ENCODE measurements at places on chromosomes 16 and 17. TPM values are rescaled to one million over a fixed set of nuclear protein-coding genes. Genes with fewer than 3 reads are reported as not detected.
A peak's percentile ranks its signal among the peaks of the same experiment; 100 is the strongest.

DNA sequence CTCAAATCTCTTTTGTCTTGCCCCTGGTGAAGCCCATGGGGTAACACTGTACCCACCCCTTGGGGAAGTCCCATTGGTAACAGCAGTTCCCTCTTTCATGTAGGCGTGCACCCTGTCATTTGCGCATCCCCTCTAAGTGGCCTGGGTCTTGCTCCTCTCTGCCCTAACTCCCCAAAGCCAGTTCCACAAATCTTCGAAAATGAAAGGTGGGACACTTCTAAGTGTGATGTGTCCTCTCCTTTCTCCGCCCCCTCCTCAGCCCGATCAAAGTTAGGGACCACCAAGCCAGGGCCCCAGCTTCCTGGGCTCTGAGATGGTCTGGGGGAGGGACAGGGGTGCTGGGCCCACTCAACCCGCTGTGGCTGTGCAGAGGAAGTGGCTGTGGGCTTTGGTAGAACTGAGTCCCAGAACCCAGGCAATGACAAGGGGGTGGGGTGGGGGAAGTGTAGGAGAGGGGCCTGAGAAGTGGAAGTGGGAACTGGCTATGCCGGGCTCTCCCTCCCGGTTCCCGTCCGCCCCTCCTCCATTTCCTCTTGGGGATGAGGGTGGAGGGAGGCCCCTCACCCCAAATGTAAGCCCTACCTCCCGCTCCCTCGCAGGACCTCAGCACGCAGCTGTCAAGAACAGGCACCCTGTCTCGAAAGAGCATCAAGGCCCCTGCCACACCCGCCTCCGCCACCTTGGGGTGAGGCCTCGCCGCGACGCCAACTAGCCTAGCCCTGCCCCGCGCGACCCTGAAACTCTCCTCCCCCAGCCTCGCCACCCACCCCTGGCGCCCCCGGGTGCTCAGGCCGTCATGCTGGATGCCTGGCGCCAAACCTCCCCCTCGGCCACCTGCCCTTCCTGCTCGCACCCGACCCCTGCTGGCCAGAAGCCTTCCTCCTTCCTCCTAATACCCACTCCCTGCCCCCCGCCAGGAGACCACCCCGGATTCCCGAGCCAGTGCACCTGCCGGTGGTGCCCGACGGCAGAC, 8.7 kb downstream of the ABI3 start:
- peak; percentile 76 for DNase-seq

DNA sequence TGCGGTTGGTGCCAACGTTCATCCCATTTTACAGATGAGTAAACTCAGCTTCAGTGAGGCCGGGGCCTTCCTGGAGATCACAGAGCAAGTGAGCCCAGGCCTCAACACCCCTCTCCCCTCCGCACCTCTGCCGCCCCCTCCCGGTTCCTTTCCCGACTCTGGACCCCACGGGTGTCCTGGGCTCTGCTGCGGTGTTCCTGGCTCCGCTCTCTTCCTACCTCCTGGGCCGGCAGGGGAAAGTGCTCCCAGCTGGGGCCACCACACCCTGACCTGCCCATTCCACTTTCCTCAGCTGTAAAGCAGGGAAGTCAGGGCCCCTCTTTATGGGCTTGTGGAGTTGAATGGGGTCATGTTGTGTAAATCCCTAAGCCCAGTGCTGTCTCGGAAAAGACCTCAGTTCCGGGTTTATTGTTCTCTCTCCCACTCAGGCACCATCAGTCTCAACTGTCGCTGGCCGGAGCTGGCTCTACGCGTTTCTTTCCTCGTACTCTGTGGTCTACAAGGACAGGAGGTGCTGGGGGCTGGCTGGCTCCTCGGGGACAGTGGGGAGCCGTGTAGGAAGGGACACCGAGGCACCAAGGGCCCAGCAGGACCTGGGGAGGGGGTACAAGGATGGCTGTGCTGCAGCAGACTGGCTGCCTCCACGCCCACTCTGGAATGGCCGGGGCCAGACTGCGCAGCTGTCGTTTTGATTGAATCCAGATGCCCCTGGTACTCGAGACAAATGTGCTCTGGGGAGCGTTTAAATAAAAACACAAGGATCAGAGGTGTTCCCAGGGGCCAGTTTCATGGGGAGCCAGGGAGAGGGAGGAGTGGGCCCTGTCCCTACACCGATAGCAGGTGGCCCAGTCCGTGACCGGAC, 21.7 kb upstream of the ACSF3 start:
- no peak for DNase-seq

DNA sequence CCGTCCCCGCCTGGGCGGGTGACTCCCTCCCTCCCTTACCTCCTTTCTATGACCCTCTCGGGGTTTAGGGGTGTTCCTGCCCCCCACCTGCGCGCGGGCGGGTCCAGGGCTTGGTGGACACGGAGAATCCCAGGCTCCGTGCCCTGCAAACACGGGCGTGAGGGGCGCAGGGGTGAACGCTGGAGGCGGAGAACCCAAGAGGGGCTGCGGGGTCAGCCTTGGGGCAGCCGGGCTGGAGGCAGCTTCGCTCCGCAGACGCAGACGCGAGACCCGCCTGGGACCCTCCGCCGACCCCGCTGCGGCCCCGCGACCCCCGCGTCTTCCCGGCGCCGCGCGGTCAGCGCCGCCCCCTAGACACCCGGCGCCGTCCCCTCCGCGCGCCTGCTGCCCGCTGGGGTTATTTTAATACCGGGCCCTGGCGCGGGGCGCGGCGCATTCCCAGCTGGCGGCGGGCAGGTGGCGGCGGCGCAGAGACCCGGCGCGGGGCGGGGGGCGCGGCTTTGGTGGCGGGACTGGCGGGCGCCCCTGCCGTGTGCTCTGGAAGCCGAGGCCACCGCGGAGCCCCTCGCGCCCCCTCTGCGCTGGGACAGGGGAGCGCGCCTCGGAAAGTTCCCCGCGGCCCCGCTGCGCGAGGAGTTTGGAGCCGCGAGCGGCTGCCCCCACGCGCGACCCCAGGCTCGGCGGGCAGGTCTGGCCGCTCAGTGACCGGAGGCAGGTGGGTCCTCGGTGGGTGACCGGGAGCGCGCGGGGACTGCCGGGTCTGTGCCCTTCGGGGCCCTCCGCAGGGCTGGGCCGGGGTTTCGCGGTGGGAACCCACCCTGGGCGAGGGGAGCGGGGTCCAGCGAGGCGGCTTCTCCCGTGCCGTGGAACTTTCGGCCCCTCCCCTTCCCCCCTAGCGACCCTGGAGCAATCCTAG, at the start of gene UTS2R:
Gene UTS2R, plus strand, starts transcription at position 433 of the 916 bp plus-strand sequence. CDS start 2,560 bp downstream, outside the sequence.
- DNase-seq: no peak

DNA sequence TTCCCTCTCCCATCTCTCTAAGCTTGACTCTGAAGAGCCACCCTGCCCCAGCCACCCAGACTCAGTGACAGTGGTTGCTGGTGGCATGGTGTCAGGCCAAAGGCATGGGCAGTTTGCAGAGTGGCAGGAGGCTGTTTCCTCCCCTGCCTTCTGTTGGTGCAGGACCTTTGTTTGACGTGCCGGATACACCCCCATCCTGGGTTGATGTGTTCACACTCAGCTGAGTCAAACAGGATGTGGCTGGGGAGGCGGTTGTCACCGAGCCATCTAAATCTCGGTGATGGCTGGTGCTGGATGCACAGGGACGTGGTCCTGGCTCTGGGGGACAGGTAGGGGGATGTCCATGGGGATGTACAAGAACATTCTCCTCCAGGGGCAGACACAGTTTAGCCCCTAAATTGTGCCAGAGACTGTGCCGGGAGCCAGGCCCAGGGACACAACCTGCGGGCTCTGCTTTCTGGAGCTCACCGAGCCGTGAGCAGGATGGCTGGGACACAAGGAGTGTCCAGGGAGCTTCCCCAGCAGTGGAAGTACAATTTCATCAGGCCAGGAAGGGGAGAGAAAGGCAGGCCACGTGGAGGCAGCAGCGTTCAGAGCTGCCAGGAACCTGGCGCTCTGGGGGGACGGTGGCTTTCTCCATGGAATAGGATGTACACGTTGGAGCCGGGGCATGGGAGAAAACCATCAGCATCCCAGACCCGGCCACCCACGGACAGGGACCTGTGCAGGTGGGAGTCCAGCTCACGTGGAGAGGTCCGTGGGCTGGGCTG, 264.2 kb downstream of the SEC14L1 start:
- peak; percentile 60 for DNase-seq

DNA sequence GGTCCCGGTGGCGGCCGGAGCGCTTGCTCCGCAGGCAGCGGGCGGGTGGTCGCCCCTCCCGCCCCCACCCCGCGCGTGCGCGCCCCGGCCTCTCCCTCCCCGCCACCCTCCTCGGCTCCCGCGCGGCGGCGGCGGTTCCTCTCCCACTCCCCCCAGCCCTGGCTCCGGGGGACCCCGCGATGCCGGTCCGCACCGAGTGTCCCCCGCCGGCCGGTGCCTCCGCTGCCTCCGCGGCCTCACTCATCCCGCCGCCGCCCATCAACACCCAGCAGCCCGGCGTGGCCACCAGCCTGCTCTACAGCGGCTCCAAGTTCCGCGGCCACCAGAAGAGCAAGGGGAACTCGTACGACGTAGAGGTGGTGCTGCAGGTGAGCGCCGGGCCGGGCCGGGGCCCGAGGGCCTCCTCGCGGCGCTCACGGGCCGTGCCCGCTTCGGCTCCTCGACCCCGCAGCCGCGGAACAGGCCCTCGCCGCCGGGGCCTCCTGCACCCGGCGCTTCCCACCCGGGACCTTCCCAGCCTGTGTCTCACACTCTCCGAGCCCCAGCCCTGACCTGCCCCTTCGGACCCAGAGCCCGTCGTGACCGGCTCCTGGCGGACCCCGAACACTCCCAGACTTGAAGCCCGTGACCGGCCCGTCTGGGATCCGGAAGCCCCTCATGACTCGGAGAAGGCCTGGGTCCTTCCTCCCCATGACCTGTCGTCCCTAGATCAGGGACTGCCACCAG, 490 bp downstream of the GID4 start:
- no peak for DNase-seq

DNA sequence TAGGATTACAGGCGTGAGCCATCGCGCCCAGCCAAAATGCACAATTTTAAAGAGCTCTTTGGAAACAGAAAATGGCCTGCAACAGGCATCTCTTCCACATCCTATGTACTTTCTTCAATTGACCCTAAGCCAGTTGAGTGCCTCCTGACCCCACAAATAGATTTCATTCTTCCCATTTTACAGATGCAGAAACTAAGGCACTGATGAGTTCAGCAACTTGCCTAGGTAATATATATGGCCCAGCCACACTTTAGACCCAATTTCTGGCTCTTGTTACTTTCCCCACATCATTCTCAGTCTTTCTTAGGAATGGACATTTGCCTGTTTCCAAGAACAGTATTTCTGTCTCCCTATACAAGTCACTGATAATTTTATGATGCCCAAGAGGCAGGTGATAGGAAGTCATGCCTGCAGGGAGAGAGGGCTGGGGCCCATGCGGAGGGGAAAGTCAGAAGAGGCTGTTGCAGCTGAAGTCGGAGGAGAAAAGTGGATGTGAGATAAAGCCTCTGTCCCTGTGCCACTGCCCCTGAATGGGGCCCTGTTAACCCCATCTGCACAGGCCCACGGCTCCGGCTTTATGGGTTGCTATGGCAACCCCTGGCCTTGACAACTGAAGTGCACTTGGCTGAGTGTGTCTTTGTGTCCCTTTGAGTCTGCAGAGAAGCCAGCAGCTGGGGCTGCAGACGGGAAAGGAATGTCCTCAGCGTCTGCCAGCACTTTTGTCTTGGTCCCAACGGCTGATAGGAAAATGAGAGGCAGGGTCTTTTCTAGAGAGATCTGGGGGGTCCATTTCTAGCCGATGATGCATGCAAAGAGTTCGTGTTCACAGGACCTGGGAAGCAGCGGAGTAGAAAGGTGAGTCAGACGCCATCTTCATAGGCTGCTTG, 45.9 kb downstream of the ABAT start:
- no peak for DNase-seq

DNA sequence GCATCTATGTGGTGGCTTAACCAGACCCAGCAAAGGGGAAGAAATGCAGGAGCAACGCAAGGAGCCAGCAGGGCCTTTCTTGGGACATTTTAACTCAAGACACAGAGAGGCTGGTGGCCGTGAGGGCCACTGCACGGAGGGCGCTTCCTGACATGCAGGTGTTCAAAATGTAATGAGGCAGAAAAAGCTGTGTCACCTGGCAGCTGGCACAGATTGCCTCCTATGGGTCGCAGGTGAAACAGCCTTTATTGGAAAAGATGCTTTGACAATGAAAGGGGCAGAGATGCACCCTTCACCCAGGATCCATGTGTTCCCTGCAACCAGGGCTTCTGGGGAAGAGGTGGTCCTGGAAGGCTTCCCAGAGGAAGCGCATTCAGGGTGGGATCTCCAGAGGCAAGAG, 219.3 kb downstream of the XYLT1 start:
- DNase-seq: no peak

DNA sequence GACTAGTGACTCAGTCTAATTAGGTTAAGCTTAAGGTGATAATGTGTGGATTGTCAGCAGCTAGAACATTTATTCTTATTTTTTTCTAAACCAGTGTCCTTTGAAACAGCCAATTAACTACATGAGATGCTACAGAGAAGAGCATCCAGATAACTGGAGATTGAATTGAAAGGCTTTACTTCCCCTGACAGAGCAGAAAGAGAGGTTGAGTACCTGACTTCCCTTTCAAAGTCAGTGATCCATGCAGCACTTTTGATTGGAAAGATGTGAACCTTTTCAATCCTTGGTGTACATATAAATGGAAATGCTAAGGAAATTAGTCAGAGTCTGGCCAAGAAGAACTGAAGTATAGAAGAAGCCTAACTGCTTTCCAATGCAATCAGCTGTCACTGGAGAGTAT, 653.8 kb downstream of the CDH8 start:
- no peak for DNase-seq

DNA sequence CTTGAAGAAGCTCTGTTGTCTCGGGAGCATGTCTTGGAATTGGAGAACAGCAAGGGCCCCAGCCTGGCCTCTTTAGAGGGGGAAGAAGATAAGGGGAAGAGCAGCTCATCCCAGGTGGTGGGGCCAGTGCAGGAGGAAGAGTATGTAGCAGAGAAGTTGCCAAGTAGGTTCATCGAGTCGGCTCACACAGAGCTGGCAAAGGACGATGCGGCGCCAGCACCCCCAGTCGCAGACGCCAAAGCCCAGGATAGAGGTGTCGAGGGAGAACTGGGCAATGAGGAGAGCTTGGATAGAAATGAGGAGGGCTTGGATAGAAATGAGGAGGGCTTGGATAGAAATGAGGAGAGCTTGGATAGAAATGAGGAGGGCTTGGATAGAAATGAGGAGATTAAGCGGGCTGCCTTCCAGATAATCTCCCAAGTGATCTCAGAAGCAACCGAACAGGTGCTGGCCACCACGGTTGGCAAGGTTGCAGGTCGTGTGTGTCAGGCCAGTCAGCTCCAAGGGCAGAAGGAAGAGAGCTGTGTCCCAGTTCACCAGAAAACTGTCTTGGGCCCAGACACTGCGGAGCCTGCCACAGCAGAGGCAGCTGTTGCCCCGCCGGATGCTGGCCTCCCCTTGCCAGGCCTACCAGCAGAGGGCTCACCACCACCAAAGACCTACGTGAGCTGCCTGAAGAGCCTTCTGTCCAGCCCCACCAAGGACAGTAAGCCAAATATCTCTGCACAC, 21.2 kb downstream of the AKAP1 start:
- no peak for DNase-seq

DNA sequence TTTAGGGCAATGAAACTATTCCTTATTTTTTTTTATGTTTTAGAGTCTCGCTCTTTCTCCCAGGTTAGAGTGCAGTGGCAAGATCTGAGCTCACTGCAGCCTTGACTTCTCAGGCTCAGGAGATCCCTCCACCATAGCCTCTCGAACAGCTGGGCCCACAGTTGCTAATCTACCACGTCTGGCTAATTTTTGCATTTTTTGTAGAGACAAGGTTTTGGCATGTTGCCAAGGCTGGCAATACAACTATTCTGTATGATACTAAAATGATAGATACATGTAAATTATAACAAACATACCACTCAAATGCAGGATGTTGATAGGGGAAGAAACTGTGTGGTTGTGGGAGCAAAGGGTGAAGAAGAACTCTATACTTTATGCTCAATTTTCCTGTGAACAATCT, 401.3 kb downstream of the ZFHX3 start:
- no peak for DNase-seq

GRCh38 chr16:66878067-66878466, 2.2 kb upstream of the PDP2 start:
- no peak for DNase-seq

Gene CCDC154
- polyA plus RNA-seq: not detected

Gene RHBDL3
- not detected for polyA plus RNA-seq

Gene RNU2-1
- 17.5 TPM for polyA plus RNA-seq

Data from GM12878 (cell line).